Right forelimb (tissue), 1 donor: ENCODE measurements at places on chromosomes 7 and 10.

- DNase-seq, result no peak
Measured at GRCh38 chr7:155378959-155379871, 78.7 kb upstream of the EN2 start.

GRCh38 chr7:32336726-32337125 lies 153.5 kb downstream of the LSM5 start:
- DNase-seq, result no peak

- DNase-seq, result no peak
Measured at GRCh38 chr7:151252561-151252835, 4.0 kb upstream of the SMARCD3 start.

DNA sequence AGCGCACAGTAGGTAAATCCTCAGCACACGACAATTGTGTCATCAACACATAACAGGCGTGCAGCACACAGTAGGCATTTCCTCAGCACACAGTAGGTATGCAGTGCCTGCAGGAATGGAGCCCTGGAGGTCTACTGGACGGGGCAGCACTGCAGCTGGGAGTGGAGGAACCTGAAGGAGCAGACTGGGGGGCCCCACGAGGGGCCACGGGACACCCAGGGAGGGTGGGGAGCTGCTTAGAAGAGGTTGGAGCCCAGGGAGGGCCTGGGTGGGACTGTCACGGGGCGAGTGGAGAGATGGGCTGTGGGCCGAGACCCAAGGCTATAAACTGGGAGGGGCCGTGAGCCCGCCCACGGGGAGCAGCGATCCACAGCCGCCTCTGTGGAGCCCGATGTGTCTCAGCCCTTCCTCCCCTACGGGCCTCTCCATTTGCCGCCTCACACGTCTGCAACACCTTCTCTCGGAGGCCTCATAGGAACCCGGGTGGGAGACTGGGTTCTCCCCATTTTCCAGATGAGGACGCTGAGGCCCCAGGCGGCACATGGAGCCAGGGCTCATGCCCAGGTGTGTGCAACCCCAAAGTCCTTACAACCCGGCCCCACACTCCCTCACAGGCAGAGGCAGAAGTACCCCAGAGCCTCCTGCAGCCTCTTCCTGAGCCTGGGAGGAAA lies 101.5 kb downstream of the MICALL2 start:
- no peak for DNase-seq

DNA sequence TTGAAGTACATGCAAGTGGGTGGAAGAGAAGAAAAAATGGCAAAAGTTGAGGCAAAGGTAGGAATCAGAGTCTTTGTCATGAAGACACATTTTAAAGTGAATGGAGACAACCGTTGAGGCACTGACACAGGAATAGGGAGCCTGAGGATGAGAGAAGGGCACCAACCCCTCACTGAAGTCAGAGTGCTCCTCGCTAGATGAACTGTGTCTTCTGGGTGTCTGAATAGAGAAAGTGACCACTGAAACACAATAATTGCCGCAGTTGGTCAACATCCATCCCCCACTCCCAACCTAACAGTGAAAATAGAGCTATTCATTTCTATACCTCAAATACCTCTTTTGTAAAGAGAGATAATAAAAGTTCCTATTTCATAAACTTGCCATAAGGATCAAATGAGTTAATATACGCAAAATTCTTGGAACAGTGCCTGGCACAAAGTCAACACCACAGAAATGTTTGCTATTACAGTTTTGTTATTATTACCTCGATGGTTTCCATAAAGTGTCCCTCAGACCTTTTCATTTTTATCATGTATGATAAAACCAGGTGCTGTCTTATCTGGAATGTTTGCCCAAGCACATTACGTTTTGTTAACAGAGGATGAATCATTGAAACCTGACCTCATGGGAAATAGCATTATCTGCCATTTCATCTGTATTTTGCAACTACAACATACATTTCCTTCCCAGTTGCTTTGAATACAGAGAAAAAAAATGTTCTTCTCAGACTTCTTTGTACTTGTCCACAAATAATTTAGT lies 61.8 kb upstream of the SP4 start:
- no peak for DNase-seq

DNA sequence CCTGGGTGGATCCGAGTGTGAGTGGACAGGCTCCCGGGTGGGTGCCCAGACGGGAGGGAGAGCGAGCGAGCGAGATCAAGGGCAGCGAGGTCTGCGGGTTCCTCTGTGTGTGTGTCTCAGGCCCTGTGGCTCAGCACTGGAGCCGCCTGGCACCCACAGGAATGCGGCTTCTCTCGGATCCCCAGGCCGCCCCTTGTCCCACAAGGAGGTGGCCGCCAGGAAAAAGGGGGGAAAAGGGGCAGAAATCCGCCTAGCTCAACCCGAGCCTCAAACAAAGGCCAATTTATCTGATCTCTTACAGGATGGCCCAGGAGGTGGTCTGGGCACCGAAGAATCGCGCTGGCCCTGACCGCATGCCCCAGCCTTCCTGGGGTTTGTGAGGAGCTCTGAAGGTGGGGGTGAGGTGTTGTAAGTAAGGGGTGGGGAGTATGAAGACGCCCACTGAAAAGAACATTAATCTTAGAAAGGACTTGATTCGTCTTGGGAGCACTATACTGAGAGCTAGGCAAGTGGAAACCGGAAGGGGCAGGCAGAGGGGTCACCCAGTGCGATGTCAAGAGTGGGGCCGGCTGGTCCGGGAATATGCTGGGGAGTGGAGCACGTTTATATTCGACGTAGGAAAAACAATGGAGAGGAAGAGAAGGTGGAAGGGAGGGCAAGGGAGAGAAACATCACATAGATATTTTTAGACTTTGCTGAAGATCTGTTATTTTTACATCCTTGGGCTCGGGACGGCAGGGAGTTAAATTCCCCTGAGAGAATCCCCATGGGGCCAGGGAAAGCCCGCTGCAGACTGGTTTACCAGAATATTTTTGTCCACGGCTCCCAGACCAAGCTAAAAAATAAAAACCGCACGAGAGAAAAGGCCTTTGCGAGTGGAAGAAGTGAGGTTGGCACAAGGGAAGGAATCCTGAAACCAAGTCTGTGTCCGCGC lies 7.2 kb downstream of the DLX5 start:
- DNase-seq, result no peak

- DNase-seq, result no peak
Measured at GRCh38 chr10:98016772-98017475, 13.5 kb downstream of the CRTAC1 start.

GRCh38 chr7:33395340-33395739 lies 266.0 kb downstream of the BBS9 start:
- DNase-seq, result no peak

- DNase-seq, result no peak
Measured at GRCh38 chr10:71580415-71580814, 139.2 kb downstream of the C10orf105 start.
